Aorta (tissue), 5 donors: ENCODE measurements at places on chromosomes 2 and 18.
A peak's percentile ranks its signal among the peaks of the same experiment; 100 is the strongest.

DNA sequence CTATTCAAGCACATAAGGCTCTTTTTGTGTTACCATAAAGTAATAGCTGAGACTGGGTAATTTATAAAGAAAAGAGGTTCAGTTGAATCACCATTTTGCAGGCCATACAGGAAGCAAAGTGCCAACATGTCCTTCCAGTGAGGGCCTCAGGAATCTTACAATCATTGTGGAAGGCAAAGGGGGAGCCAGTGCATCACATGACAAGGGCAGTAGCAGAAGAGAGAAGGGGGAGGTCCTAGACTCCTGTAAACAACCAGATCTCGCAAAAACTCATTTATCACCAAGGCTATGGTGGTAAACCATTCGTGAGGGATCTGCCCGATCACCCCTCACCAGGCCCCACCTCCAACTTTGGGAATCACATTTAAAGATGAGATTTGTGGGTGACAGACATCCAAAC, 16.7 kb downstream of the DSG4 start:
- no peaks in the 10 kb centered on the region for H3K27me3 ChIP-seq
- DNase-seq, result no peak
- no peaks in the 10 kb centered on the region for H3K4me1 ChIP-seq

DNA sequence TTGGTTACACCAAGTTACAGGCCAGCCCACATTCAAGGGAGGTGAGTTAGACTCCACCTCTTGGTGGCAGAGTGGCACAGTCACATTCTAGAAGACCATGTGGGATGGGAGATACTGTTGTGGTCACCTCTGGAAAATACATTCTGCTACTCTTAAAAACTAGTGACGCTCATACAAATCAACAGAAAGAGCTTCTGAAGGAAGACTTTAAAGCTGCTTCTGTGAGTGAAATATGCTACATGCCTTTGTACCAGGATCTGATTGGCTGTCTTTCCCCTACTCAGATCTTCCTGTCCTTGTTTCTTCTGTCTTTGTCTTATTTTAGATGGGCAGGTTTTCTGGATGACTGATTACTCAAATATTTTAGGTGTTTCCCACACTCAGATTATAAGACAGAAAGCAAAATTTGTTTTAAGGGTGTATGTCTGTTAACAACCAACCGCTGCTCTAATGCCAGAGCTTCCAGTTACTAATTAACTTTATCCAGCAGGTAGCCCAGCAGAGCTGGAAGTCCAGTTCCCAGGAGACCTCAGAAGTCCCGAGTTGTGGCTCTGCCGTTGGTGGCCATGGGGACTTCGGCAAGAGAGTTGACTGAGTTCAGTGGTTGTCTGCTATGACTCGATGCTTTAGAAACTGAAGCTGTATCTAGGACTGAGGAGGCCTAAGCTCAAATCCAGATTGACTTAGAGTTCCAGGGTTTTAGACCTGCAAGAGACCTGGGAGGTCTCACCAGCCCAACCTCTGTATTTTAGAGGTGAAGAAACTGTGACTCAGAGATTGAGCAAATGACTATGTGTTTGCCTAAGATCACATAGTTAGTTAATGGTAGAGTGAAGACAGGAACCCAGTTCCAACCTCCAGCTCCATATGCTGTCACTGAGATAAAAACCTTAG, 7.4 kb downstream of the IL1R2 start:
- no peaks in the 10 kb centered on the region for H3K36me3 ChIP-seq
- H3K27ac ChIP-seq, result no peak overlapping the region
- no peak for DNase-seq

GRCh38 chr2:166091439-166091838, 36.4 kb downstream of the SCN1A start:
- no peak for DNase-seq
- H3K36me3 ChIP-seq, result no peaks in the 10 kb centered on the region
- no peaks in the 10 kb centered on the region for H3K4me1 ChIP-seq
- H3K27me3 ChIP-seq, result no peaks in the 10 kb centered on the region
- H3K4me3 ChIP-seq, result no peak overlapping the region

DNA sequence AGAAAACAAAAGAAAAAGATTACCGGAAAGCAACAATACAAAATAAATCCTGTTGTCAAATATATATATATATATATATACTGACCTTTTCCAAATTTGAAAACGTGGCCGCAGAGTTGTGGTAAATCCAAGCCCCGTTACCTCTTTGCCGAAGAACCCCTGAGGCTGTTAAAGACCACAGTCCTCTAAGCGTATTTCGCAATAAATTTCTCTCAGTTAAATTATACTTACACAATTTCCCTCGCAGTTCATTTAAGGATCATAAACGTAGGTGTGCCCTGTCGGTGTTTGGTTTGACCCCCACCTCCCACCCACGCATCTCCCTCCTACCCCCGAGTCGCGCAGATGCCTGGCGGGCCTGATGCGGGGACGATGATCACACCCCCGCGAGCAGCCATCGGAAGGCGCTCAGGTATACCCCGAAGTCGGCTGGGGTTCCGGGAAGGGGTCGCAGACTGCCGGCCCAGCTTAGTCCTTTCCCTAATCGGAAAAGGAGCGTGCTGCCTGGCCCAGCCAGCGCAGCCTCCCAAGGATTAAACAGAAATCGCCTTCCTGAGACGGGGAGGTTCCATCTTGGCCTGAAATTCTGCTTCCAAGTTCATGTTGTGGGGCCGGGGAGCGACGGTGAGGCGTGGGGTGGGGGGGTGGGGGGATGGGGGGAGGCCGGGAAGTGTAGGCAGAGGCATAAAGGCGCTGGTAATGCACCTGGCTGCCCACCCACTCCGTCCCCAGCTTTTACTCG, 2.9 kb upstream of the MEIS1 start:
- H3K27ac ChIP-seq, result no peak overlapping the region
- H3K4me3 ChIP-seq, result no peak overlapping the region
- H3K4me1 ChIP-seq, result no peaks in the 10 kb centered on the region
- H3K27me3 ChIP-seq, result no peaks in the 10 kb centered on the region
- no peak for DNase-seq

DNA sequence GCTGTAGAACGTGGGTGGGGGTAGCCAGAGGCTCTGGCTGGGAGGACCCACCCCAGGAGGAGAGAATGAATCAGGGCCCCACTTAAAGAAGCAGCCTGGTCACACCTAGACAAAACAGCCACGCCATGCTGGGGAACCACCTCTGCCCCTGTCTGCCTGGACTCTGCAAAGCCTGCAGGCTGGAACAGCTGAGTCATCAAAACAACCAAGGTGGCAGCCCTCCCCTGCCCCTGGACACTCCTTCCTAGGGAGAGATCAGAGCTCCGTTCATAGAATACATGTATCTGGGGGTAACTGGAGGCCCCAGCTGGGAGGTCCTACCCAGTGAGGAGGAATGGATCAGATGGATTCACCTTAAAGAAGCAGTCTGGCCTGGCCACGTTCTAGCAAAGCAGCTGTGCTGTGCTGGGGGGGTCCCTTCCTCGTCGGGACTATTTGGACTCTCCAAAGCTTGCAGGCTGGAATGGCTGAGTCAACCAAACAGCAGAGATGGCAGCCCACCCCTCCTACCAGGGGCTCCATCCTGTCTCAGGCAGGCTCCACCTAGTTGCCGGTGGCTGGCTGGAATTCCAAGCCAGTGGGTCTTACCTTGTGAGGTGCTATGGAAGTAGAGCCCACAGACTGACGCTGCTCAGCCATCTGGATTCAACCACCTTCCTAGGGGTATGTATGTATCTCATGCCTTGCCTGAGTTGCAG, 50.5 kb upstream of the NT5C1B start:
- no peaks in the 10 kb centered on the region for H3K4me1 ChIP-seq
- H3K27ac ChIP-seq, result no peak overlapping the region
- peak; percentile 68 for DNase-seq
- H3K4me3 ChIP-seq, result no peak overlapping the region

GRCh38 chr2:119864318-119864717, 104.6 kb downstream of the PTPN4 start:
- H3K27me3 ChIP-seq, result no peaks in the 10 kb centered on the region
- H3K4me3 ChIP-seq, result no peak overlapping the region
- no peak for DNase-seq
- H3K4me1 ChIP-seq, result no peaks in the 10 kb centered on the region
- H3K36me3 ChIP-seq, result no peaks in the 10 kb centered on the region
- no peak overlapping the region for H3K27ac ChIP-seq

DNA sequence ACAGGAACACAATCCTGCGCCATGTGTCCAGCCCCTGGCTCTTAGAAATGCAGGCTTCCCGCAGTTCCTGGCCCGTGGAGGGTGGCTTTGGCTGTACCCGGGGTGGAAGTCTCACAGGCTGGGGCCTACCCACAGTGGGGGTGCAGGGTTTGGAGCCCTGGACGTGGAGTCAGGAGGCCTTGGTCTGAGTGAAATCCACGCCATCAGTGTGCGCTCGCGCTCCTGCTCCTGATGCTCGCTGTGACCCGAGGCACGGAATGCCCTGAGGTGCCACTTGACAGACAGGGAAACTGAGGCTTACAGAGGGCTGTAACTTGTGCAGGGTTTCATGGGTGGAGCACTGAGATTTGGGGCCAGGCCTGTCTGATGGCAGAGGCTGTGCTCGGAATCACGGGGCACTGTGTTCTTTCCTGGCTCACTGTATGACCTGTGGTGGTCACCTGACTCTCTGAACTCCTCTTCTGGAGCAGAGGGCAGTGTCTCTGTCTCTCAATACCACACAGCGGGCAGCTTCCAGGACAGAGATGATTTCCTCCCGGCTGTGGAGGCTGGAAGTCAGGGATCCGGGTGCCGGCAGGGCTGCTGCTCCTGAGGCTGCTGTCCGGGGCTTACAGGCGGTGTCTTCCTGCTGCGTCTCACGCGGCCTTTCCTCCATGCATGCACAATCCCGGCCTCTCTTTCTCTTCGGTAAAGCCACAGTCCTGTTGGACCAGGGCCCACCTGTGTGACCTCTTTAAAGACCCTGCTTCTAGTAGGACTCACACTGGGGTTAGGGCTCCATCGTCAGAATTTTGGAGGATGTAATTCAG, 25.9 kb upstream of the ALLC start:
- H3K27me3 ChIP-seq, result no peaks in the 10 kb centered on the region
- H3K4me1 ChIP-seq, result no peaks in the 10 kb centered on the region
- no peak overlapping the region for H3K4me3 ChIP-seq
- no peaks in the 10 kb centered on the region for H3K36me3 ChIP-seq
- no peak overlapping the region for H3K27ac ChIP-seq
- DNase-seq, result peak; percentile 45

DNA sequence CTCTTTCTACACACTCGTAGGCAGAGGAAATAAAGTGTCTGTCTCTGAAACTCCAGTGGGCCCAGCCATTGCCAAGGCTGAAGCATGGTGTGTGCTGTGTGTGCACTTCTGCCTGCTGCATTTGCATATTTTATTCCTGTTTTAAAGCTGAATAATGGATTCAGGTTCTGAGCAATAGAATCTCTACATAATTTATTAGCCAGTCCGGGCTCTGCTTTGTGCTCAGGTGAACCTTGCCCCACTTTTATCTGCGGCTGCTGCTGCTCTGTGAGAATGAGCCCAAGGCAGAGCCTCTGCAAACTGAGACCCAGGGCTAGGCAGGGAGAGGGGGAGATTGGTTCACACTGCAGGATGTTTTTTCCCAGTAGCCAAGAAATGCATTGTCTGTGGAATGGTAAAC, 64.6 kb upstream of the SH3BP4 start:
- no peaks in the 10 kb centered on the region for H3K4me1 ChIP-seq
- no peak overlapping the region for H3K27ac ChIP-seq
- no peaks in the 10 kb centered on the region for H3K27me3 ChIP-seq
- no peaks in the 10 kb centered on the region for H3K36me3 ChIP-seq
- H3K4me3 ChIP-seq, result no peak overlapping the region
- no peak for DNase-seq

DNA sequence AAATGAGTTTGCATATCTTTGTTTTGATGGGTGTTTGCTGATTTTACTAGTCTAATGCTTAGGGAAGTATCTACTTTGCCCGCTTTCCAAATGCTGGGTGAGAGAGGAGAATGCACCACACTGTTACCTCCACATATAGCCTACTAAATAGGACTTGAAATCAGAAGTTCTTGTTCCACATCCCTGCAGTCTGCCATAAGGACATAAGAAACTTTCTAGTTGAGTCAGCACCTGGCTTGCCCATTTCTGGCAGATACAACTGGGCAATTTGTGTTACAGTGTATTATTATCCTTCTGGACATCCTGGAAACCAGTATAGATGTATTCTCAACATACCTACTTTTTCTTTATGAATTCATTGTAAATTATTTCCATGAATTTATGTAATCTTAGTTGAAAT, 29.5 kb downstream of the ANXA4 start:
- H3K27ac ChIP-seq, result no peak overlapping the region
- peaks cover 6% of the 10 kb centered on the region for H3K4me1 ChIP-seq
- no peak overlapping the region for H3K4me3 ChIP-seq
- no peaks in the 10 kb centered on the region for H3K36me3 ChIP-seq
